GM12864 (cell line): ENCODE measurements at places on chromosomes 13 and 19.

DNA sequence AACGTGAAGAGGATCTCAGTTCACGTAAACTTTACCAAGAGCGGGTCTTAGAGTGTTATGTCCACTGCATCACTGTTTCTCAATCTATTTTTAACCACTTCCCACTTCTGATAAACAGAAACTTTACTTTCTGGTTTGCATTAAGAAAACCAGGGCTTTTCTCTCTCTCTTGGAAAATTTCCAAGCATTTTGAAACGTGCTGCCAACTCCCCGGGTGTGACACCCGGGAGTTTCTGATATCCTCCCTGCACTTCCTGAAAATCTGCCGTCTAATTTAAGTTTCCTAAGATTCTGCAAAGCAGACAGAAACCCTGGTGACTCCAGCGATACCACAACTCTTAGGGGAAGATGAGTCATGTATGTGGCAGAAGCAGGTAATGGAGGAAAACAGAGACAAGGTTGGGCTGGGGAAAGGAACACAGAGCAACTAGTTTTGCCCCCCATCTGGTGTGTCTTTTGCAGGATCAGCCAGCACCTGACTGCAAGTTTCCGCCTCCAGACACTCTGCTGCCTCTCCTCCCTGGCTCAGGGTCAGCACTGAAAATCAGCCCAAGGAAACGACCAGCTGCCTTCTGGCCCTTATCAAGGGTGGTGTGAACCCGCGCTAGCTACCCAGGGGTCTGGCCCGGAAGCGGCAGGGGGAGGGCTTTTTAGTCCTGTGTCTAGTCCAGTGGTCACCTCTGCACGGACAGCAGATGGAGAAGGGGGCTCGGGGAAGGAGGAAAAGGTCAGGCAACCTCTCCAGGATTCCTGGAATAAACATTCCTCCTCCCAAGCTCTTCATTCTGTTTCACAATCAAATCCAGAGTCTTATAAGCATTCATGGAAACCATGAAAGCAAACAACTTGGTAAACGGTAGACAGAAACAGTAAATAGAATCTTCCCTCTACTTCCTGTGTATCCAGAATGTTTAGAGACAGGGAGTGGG lies 11.3 kb upstream of the FFAR2 start:
- DNase-seq: no peak

GRCh38 chr19:46745521-46746280 lies at the start of gene FKRP:
FKRP (plus strand) TSS chr19:46746057; CDS start chr19:46755451, 9,394 bp downstream.
- no peak for DNase-seq

DNA sequence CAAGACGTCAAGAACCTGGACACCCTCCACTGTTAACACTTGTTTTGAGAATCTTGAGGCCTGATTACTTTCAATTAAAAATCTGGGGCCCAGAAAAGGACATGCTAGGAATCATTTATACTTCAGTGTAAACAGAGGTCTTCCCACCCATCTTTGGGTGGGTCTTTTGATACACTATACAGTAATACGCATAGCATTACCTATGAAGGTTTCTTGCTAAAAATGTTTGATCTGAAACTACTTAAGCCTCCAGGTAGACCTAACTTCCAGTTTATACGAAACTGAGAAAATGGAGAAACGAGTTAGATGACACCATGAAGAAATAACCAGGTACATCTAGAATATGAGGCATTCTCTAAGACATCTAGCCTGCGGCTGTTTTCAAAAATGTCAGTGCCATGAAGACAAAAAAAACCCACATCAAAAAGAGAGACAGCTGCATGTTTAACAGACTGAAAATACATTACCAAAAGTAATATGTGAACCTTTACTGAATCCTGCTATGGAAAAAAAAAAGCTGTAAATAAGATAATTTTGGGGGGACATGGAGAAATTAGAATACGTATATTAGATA lies 36.6 kb downstream of the TGDS start:
- DNase-seq: no peak

DNA sequence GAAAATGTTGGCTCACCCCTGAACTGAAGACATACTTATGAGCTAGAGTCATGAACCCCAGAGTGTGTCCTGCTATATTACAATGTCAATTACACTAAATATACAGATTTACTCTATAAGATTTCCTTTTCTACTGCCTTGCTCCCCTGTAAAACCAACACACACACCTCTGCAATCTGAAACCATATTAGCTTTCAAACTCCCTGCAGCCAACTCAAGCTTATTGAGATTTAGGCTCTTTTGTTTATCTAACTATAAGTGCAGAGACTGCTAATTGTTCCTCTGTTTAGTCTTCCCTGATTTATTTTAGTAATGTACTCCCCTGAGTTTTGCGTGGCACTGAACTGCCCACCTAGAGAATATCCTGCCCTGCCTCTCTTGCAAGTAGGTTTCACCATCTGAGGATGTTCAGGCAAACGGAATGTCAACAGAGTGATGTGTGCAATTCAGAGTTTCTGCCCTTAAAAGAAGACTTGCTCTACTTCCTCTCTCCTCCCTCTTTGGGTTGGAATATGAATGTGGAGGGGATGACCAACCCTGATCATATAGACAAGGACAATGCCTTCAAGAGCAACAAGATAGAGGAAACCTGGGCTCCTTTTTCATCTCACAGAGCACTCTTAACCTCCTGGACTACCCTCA lies 22.3 kb downstream of the FAM216B start:
- no peak for DNase-seq

DNA sequence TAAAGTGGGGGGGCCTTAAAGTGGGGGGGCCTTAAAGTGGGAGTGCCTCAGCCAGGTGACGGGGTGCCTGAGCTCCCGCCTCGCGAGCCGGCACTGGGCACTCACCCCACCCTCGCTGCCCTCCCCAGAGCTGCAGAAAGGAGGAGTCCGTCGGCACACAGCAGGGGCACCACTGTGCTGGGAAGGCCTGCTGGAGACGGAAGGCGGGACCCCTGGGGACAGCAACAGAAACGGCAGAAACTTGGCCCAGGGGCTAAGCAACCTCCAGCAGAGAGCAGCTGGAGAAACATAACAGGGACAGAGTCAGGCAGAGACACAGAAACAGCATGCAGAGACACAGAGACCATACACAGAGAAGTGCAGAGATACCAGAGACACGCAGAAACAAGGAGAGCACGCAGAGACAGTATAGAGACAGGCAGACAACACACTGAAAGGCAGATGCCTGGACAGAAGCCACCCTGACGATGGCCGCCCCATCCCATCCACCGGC lies 7.9 kb downstream of the CFD start:
- DNase-seq: no peak

DNA sequence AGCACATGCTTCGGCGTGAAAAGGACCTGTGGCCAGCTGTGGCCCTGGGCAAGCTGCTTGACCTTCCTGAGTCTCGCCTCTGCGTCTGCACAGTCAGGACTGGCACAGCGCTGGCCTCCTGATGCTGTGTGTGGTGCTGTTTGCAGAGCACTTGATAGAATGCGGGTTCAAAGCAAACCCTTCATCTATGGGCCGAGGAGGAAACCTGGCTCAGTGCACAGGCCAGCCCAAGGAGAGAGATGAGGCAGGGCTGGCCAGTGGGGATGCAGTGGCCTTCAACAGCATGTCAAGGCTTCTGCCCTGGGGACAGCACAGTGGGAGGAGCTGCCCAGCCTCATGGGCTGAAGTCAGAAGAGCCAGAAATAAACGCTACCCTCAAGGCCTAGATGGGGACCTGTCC lies 21.3 kb upstream of the VSTM2B start:
- no peak for DNase-seq

- no peak for DNase-seq
Measured at GRCh38 chr13:80884056-80884785, 543.3 kb upstream of the SPRY2 start.

DNA sequence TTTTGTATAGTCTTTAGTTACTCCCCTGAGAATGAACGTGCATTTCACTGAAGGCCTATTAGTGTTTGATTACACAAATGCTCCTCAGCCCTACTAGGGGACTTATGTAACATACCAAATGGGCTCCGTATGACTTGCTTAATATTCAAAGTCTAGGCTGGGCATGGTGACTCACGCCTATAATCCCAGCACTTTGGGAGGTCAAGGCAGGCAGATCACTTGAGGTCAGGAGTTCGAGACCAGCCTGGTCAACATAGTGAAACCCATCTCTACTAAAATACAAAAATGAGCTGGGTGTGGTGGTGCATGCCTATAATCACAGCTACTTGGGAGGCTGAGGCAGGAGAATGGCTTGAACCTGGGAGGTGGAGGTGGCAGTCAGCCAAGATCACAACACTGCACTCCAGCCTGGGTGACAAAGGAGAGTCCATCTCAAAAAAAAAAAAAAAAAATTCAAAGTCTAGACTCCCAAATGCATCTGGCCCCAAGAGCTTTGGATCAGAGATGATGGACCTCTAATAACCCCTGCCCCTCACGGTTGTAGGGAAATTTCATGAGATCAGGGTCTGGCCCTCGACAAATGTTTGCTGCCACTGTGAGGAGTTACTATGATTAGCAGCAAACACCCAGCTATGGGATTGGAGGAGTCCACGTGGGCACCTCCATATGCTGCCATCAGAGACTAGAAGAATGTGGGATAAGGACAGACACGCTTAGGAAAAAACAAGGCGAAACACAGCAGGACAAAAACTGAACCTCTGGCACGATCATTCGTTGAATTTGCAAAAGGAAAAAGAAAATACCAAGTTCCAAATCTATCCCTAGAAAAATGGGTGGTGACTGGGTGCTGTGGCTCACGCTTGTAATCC lies 4.6 kb downstream of the FBXO17 start:
- DNase-seq: no peak

DNA sequence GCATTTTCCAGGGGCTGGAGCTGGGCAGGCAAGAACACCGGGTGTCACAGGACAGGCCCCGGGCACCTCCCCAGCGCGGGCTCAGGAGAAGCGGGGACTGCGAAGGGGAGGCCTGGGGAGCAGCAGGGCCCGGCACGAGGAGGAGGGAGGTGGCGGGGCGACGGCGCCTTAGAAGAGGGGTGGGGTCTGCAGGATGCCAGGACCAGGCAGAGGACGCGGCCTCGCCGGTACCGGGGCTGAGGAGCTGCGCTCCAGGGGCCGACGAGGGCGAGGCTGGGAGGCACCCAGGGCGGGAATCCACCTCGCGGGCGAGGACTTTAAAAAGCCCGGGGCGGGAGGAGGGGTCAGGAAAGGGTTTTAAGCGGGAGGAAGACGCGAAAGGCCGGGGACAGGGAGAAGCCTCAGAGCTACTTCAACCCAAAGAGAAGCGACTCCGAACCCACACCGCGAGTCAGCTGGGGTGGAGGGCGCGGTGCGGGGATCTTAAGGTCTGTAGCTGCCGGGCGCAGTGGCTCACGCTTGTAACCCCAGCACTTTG lies 665 bp downstream of the ZNF347 start:
- DNase-seq: peak; percentile 7

GRCh38 chr13:109989155-109989554 lies 202.8 kb upstream of the IRS2 start:
- no peak for DNase-seq

- DNase-seq: no peak
Measured at GRCh38 chr13:103546271-103546670, 480.1 kb upstream of the SLC10A2 start.
